ENCODE measurements at places on chromosomes 11 and 22.

DNA sequence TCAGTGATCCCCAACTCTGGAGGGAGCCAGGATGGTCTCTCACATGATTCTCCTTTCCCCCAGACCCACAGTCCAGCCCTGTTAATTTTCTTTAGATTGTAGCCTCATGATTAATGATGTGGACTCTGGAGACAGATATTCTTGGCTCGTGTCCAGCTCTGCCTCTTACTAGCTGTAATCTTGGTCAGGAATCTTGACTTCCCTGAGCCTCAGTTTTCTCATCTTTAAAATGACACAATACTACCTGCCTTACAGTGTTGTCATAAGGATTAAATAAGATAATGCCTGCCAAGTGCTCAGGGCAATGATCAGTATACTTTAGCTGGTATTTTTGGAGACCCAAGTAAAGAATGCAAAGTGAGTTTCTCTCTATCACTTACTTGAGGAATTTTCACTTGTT, 60.0 kb downstream of the SPECC1L start:
- DNase-seq = no peak

GRCh38 chr11:3222941-3223915, 4.6 kb upstream of the MRGPRG start:
- DNase-seq = no peak

DNA sequence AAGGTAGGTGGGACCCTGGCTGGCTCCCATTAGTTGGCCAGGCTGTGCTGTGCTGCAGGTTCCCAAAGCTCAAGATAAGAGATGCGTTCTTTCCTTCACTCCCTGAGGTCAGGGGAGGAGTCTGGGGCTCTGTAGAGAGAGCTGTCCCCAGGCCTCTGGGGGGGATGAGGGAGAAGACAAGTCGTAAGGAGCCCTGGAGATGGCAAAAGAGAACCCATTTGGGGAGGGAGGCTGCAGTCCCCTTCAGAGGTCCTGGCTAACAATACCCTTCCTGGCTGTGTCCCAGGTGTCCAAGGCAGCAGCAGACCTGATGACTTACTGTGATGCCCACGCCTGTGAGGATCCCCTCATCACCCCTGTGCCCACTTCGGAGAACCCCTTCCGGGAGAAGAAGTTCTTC, 916 bp downstream of the GNG3 start:
- no peak for DNase-seq

DNA sequence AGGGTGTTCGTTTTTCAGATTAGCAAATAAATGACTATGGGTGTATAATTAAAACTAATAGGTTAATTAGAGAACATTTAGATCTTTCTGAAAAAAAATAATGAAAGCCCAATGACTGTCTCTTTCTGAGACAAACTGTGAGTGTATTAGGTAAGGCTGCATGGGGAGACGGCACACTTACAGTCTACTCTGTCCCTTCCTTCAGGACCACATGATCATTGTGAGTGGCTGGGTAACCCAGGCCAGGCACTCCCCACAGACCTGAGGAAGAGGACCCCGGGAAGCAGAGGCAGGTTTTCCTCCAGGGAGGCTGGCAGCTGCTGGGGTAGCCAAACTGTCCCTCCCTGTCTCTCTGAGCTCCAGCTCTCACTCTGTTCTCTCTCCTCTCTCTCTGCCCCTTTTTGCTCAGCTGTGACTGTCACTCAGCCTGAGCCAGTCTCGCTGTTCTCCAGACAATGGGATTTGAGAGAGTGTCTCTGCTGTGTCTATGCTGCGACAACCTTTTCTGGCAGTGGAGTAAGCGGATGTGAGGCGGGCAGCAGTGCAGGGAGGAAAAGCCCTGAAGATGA, 83.1 kb upstream of the NCAM1 start:
- DNase-seq = no peak

- no peak for DNase-seq
These were observed 89.8 kb downstream of the PLEKHA7 start for GRCh38 chr11:16924462-16924825.

GRCh38 chr11:5280582-5281102, 10.9 kb upstream of the HBE1 start:
- no peak for DNase-seq

DNA sequence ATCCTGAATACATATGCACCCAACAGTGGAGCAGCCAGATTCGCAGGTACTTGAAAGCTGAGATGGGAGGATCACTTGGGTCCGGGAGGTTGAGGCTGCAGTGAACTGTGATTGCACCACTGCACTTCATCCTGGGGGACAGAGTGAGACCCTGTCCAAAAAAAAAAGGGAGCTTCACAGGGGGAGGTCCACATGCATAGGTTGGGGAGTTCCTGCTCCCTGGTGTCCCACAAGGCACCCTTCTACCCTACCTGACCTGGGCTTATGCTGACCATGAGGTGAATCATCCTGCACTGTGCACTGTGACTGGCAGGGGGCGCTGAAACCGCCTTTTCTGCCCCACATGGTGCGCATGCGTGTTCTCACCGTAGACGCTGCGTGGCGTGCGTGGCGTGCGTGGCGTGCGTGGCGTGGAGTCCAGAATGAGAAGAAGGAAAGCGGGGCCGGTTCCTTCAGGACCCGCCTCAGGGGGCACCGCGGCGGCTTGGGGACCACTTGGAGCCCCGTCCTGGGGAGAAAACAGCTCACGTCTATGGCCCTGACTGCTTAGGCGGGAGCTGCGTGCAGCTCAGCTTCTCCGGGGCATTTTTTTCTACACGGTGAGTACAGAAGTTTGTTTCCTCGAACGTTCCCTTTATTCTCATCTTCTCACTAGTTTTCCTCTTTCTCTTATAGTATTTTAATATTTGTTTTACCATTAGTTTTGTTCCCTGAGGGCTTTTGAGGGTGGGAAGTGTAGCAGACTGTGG, 116.6 kb upstream of the GRK3 start:
- DNase-seq = peak; percentile 82

DNA sequence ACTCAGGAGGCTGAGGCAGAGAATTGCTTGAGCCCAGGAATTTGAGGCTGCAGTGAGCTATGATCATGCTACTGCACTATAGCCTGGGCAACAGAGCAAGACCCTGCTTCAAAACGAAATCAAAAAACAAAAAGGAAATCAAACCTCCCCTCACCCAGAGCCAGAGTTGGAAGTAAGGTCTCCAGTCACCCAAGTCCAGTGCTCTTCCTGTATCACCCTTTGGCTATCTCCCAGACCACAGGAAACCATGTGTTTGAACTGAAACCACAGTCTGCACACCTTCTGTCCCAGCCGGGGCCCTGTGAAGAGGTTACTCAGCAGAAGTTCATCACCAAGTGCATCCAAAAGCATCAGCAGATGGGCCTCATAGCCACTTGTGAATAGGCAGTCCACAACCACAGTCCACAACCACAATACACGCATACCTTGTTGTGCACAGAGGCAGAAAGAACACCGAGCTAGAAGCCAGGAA, 4.6 kb downstream of the MYH9 start:
- DNase-seq = no peak

DNA sequence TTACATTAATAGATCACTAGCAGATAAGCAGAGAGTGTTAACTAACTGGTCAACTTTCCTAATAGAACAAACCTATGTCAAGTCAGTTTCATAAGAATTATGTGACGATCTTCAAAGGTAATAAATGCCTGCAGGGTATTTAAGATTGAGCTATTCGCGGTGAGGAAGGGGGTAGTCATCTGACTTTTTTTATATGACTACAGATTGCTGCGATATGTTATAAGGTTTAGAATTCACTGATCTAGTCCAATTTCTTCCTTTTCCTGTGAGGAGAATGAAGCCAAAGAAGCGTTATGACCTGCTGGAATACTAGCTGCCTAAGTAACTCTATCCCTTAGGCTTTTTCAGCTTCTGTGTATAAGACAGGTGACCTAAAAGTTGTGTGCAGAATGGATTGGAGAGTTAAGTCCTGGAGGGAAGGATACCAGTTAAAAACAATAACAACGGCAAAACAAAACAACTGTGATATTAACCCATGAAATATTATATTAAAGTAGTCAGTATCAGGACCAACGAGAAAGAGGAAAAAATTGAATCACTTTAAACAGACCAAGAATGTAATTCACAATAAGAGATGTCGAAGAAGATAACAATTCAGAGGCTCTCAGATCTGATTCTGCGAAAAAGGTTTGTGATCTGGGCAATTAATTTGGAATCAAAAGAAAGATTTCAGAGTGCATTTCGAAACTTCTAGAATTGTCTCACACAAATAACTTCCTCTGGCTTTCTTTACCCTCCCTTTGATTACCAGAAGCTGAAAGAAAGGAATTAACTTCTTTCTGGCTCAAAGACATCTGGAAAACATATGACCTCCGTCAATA, 630 bp downstream of the CASP4 start:
- no peak for DNase-seq

DNA sequence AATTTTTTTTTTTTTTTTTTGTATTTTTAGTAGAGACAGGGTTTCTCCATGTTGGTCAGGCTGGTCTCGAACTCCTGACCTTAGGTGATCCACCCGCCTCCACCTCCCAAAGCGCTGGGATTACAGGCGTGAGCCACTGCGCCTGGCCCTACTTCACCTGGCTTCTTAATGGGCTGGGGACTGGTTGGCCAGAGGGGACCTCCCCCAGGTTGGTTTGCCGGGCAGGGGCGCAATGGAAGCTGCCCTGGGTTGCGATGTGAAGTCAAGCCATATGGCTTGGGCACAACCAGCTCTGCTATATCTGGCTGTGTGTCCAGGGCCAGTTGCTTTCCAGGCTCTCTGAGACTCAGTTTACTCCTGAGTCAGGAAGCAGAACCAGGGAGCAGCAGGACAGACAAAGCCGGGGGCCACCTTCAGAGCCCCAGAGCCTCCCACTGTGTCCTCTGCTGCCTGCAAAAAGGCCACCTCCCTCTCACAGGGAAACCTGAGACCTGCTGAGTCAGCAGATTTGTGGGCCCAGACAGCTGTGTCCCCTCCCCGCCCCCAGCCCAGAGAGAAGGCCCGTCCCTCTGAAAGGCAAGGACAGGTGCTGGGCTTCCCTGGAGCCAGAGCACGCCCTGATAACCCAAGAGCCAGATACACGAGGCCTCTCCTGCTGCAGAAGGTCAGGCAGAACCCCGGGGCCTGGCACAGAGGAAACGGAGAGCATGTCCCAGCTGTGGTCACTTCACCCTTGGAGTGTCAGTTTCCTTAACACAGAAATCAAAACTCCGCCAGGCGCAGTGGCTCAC, 29.2 kb upstream of the DAGLA start:
- DNase-seq = no peak

- no peak for DNase-seq
These were observed 116.3 kb upstream of the RCN1 start for GRCh38 chr11:31974366-31975136.

All from activated effector memory CD4-positive, alpha-beta T cell treated with Interleukin-2 at 50 U/mL for 16 hours (primary cell).